CD4-positive, alpha-beta T cell treated with Interleukin-17A for 1 hour (primary cell): ENCODE measurements at places on chromosomes 13 and 19.
A peak's percentile ranks its signal among the peaks of the same experiment; 100 is the strongest.

- no peak for DNase-seq
These were observed 1124.2 kb downstream of the SLITRK1 start for GRCh38 chr13:82758044-82758443.

DNA sequence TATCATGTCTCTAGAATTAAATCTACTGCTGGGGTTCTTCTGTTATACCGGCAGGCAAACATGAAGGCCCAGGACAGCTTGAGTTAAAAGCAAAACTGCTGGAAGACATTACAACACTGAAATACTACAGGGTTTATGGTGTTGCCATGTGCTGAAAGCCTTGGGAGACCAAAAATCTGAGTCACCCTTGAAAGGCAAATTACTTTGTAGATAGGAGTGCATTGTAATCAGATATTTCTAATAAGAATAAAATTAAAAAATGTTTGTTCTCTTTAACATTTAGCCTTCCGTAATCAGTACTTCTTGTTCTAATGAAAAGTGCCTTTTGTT, 181.3 kb downstream of the PCDH9 start:
- no peak for DNase-seq

- DNase-seq, result no peak
These were observed 270.4 kb downstream of the DCT start for GRCh38 chr13:94209117-94209516.

DNA sequence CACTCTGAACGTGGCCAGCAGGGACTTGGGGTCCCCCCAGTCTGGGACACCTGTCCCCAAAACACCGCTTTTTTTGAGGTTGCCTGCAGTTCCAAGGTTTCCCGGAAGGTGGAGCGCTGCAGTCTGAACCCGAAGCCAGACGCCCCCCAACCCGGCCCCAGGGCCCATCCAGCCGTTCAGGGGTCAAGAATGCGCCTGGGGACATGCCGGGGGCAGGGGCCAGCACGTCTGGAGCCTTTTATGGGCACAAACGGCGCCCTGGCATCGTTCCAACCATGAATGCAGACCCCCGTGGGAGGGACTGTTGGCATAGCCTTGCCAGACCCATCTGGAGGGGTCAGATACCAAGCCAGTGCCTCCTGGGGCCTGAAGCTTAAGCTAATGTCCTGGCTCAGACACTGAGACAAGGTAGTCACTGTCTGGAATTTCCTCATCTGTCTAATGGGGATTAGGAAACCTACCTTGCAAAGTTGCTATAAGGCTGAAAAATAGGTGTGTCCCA, 6.9 kb downstream of the S1PR5 start:
- DNase-seq, result peak; percentile 69

DNA sequence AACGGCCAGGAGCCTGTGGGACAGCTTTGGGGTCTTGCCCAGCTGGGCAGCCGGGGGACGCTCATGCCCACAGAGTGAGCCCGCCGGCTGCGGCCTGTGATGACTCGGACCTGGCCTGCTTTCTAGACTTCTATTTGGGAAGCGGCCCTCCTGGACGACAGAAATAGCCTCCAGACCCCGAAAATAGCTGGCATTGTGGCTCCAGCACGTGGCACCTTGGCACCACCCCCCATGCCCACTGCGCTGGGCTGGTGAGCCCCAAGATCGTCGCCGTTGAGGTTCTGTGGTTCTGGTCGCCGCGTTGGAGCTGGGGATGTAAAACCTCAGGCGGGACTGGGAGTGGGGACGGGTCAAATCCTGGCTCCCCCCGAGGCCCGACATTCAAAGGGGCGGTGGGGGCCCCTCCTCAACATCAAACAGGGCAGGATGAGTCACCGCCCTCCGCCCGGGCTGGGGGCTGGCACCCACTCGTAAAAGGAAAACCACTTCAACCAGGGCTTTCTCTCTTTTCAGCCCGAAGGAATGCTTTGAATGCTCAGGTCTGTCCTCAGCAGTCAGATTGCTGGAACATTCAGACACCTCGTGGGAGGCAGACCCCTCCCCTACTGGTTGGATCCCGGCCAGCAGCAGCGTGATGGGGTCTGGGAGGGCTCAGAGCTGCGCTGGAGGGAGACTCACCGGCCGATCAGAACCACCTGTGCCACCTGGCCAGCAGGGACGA, 42.1 kb downstream of the GADD45B start:
- DNase-seq, result no peak

DNA sequence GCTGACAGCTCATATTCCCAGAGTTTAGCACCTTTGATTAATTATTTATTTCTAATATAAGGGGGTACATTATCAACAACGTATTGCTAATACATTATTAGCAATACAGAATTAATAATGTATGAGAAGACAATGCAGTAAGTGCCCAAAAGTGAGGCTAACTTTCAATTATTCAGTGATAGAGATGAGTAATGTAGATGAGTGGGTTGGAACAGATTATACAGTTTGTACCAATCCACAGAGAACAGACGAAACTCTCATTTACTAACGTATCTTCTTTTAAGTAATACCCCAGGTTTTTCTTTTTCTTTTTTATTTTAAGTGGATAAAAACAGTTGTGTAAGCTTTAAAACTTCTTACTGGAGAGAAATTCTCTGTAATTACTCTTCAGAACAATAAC, 36.7 kb upstream of the RBM26 start:
- DNase-seq, result no peak

DNA sequence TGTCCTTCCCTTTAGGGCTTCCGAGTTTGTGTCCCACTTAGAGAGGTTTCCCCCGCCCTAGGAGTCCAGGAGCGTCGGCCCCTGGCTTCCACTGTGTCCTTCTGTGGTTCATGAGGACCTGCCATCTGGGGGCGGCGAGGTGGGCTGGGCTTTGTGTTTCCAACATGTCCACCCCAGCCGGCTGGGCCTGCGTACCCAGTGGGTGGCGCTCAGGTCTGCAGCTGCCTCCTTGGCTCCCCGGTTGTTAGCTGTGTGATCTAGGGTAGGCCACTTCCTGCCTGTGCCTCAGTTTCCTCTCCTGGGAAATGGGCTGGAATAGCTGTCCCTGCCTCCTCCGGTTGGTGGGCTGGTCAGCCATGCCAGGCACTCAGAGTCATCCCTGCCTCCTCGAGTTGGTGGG, 28.4 kb downstream of the KDM4B start:
- no peak for DNase-seq
